ENCODE measurements at places on chromosomes 1 and 21.
A peak's percentile ranks its signal among the peaks of the same experiment; 100 is the strongest.

GRCh38 chr1:36154765-36155407 is 1.1 kb upstream of the MAP7D1 start:
- DNase-seq: no peak

DNA sequence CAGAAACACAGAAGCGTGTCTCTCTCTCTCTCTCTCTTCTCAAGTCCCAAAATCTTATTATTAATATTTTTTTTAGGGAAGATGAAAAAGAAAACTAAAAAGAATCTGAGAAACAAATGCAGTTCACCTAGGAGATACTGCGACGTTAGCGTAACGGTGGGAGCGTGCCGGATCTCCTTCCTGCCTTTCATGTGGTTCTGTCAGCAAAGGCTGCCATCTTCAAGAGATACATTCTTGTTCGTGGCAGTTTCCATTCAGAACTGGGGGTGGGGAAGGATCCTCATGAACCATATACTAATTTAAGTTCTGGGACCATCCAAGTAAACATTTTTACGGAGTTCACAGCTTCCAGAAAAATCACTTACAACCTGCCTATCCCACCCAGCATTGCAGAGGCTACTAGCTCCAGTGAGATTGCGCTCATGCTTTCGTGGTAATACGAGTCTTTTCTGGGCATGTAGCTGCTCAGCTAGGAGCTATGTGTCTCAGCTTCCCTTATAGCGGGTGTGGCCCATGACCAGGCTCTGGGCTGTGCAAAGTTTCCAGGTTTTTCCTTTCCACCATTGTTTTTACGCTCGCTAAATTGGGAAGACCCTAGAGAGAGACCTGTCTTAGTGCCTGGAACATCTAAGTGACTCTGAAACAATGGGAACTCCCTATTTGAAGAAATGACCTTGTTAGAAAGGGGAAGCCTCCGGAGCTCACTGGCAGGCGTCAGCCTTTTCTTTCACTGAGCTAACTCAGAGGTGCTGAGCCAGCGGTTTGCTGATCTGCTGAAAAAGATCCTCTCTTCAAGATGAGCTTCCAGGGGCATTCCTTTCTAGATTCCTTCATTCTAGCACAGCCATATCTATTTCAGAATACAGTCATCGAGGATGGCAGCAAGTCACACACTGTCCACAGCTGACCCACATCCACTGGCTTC is 17.3 kb downstream of the SLAMF1 start:
- DNase-seq: peak; percentile 92

GRCh38 chr1:101371259-101371658 is 134.4 kb downstream of the S1PR1 start:
- DNase-seq: peak; percentile 25

DNA sequence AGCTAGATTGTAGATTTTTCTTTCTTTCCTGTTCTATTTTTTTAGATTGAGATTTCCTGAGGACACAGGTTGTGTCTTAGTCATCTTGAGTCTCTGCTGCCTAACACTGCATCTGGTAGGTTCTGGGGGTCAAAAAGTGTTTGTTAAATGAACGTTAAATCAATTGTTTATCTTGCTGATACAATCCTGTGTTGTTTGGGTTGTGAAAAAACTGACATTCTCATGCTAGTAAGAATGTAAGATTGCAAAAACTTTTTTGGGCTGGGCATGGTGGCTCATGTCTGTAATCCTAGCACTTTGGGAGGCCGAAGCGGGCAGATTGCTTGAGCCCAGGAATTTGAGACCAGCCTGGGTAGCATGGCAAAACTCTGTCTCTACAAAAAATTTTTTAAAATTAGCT is 3.4 kb downstream of the CTSK start:
- no peak for DNase-seq

- DNase-seq: no peak
These were observed 127.6 kb upstream of the DAB1 start for GRCh38 chr1:57551476-57551875.

- peak; percentile 32 for DNase-seq
These were observed 2.7 kb upstream of the PRKACB start for GRCh38 chr1:84141182-84142003.

GRCh38 chr1:235902677-235903542 is 36.2 kb upstream of the LYST start:
- no peak for DNase-seq

DNA sequence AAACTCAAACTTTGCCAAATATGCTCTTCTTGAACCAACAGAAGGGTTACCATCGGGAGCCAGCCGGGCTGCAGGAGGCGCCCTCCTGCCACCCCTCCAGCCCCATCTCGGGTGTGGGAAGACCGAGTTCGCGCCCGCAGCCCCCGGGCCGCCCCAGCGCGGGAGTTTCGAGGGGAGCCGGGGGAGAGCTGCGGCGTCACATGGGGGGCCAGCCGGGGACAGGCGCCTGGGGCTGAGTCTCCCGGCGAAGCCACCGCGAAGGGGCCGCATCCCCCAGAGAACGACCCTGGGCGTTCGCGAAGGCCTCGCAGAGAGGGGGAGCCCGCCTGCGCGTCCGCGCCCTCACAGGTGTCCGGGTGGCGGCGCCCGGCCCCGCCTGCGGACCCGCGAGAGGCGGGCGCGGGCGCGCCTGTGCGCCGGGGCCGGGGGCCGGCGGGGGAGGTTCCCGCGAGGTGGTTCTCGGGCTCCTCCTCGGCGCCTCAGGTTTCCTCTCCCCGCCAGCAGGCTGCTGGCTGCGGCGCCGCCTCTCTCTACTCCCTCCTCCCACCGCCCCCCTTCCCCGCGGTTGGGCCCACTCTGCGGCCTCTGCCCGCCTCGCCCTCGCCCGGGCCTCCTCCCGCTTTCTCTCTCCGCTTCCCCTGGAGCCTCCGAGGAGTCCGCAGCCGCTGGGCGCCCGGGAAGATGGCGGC is at the start of gene RAVER2:
RAVER2 (plus strand) TSS at position 584 of the 689 bp plus-strand sequence; CDS start at position 682, 98 bp downstream.
- peak; percentile 56 for DNase-seq

GRCh38 chr1:186798960-186799688 is 29.6 kb upstream of the PLA2G4A start:
- no peak for DNase-seq

DNA sequence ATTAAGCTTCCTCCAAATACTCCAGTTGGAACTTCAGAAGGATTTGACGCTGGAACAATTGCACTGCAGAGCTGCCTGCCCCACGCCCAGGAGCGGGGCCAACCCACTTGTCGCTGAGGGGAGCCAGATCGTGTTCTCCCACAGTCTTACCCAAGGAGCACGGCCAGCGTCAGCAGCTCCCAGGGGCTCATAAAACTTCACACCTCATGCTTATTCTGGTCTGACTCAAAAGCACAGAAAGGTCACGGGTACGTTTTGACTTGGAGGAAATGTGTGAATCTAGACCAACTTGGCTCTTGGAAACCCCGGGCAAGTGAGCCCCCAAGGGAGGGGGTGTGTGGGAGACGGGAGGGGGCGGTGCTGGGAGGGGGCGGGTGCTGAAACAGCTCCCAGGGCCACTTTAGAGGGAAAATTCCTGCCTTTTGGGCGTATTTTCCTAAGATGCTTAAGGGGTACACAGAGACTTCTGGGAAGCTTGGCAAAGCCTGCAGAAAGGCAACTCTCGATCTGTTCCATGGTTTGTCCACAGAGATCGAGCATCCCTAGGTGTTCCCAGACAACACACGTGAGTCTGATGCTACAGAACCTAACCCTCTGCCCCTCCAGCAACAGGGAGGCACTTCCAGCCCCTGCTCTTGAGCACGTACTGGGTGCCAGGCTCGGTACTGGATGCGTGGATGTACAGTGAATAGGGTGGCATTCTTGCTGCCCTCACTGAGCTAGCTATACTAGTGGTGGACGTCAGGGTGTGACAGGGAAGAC is 98.9 kb downstream of the DHRS3 start:
- no peak for DNase-seq

GRCh38 chr1:211375146-211375818 is 48.6 kb downstream of the TRAF5 start:
- DNase-seq: no peak

DNA sequence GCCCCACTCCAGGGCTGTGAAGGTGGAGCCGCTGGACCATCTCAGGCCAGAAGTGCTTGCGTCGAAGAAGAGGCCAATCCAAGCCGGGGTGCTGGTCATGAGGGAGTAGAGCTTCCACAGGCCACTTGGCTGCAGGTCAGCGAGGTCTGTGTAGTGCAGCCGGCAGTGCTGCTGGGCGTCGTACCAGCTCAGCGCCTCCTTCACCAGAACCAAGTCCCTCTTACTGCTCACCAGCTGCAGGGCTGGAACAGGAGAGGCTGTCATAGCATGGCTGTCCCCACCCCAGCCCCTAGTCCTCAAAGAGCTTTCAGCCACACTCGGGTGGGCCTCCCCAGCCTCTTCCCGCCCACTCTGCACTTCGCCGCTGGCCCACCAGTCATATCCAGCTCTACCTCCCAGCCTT is 2.2 kb downstream of the CLEC20A start:
- DNase-seq: no peak

DNA sequence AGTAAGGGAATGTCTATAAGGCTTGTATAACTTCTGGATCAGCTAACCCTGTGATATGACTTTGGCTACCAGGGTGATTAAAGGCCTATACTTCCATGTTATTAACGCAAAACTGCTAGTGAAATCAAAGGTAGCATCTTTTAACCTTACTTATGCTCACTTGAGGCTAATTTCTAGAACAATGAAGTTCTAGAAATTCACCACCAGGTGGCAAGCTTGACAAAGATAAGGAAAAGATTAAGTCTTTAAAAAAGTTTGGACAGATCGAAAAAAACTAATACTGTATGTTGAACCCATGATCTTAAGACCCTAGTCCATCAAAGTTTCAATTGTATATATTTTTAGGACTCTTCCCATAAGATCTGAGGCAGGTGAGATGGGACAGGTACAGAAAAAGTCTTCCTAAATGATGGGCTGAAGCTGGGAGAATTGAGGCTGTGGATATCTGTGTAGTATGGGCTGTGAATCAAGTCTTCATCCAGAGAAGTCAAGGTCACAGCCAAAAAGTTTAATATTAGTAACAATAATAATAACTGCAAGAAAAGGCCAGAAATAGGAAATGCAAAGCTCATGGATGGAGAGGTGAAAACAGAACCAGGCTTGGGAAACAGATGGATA is 18.8 kb downstream of the KYAT3 start:
- DNase-seq: peak; percentile 21

DNA sequence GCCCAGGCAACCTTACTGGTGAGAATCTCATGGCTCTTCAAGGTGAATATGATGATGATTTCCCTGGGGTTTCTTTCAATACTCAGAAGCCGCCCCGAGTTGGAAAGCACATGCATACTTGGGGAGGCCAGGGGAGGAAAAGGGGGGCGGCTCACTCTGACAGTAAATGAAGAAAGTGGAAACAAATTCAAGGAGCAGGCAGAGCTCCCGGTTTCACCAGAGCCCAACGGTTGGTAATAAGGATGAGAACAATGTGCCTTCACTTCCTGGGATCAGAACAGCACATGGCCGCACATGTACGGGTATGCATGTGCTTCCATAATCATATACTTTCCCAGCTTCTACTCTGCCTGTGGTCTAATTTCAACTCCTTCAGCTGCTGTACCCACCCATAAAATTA is 3.8 kb upstream of the ARHGEF2 start:
- no peak for DNase-seq

DNA sequence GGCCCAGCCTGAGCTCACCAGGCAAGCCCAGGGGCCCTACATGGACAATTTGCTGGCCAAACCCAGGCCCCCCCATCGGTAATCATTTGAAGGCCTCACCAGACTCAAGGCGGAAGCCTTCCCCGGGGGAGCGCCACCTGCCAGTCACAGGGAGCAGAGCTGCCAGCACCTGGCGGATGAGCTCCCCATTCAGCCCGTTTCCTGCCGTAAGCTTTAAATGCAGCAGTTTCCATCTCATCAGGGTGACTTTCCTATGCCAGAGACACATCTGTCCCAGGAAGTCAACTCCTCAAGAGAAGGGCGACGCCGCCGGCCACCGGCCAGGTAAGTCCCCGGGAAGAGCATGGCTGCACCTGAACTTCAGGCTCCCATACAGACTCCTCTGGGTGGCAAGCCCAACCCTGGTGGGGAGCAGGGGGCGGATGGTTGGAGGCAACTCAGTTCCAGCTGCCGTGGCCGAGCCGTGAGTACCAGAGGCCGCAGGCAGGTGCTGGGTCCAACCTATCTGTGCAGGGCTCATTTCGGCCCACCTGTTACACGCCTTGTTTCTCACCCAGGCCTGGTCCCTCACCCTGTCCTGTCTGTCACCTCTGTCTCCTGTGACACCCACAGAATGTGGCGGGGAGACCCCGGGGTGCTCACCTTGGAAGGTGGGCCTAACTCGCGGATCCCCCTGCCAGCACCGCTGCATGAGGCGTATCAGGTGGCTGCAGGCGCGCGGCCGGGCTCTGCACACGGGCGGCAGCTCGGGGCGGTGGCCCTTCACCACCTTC is 20.7 kb downstream of the RIPK4 start:
- DNase-seq: no peak

GRCh38 chr1:25810341-25811299 is 9.1 kb upstream of the MTFR1L start:
- DNase-seq: peak; percentile 70

DNA sequence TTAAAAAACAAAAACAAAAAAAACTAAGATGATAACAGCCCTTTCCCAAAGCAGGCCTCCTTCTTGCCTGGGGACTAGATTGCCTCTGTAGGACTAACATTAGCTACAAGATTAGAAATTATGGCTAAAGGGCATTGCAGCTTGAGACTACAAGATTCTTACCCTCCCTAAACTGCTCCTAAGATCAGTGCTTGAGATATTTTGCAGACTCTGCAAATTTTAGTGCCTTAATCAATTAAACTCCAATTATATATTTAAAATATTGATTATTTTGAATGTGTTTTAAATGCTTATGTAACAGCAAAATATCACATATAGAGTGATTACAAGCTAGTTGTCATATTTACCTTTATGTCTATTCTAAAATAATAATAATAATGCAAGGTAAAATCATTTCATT is 47.4 kb upstream of the SLC5A9 start:
- no peak for DNase-seq

GRCh38 chr1:180548686-180549317 is 10.0 kb upstream of the OVAAL start:
- DNase-seq: no peak

DNA sequence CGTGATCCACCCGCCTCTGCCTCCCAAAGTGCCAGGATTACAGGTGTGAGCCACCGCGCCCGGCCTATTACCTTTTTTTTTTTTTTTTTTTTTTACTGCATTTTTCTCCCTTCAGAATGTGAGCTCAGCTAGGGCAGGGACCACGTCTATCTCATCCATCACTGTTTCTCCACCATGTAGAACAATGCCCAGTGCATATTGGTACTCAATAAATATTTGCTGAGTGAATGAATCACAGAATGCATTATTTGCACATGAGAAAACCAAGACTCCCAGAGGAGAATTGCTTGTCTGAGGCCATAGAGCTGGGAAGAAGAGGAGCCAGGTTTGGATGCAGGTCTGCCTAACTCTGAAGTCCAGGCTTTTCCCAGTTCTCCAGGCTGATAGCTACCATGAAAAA is 8.2 kb upstream of the SLC9A1 start:
- DNase-seq: no peak
